D341Med (cell line): ENCODE measurements at places on chromosomes 5 and 9.

GRCh38 chr9:28961623-28962022, 1388.3 kb upstream of the C9orf72 start:
- DNase-seq = no peak

- no peak for DNase-seq
Observed at GRCh38 chr9:93222890-93223259, 38.9 kb downstream of the WNK2 start.

- no peak for DNase-seq
Observed at GRCh38 chr5:19266791-19267190, 721.2 kb downstream of the CDH18 start.

DNA sequence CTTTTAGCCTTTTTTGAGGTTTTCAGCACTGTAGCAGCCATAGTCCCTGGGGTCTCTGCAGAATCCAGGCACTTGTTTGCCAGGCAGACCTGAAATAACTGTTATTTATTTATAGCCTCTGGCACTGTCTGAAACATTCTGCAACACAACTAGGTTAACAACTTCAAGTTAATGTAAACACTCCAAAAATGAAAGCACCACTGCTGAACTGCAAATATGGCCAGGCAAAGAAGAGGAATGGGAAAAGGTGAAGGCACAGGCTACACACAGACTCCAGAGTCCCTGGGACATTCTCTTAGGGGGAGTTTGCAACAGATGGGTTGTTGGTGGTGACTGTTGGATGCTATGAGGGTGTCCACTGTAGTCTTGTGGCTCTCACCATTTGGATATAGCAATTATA, 369.0 kb downstream of the MAT2B start:
- no peak for DNase-seq

GRCh38 chr5:110048491-110048890, 358.8 kb downstream of the MAN2A1 start:
- DNase-seq = peak; percentile 26

DNA sequence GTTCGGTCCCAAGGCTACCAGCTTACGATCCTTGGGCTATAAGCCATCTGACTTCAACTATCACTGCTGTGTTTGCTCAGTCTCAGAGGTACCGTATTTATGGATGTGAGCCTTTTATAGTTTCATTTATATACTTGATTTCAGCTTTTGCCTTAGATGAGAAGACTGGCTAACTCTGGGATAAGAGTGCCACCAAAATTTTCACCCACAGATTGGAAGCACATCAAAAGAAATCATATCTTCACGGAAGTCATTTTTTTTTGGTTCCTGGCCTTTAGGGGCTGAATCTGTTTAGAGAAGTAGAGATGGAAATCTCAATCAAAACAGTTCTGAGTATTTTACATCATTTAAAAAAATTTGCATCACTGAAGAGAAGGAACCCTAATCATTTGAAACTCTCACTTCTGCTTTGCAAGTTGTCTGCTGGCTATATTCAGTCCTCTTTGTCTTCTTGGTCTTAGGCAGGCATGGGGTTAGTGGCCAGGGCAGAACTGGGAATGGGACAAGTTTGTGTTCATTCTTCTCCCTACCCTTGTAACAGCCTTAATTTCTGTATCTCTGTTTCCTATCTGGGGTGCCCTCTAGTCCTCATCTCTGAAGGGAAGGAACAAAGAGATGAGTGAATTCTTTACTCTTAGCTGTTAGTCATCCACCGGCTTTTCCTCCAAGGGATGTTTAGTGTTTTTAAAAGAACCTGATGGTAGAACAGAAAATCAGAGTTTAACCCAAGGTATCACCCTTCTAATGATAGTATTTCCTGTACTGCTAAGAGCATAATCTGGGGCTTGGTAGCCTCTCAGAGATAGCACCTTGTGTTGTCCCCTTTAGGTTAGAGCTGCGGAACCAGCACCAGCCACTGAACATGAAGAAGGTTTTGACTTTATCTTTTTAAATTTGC, 14.1 kb upstream of the TNFAIP8 start:
- no peak for DNase-seq

GRCh38 chr5:85278193-85278592, 893.5 kb upstream of the EDIL3 start:
- DNase-seq = no peak

DNA sequence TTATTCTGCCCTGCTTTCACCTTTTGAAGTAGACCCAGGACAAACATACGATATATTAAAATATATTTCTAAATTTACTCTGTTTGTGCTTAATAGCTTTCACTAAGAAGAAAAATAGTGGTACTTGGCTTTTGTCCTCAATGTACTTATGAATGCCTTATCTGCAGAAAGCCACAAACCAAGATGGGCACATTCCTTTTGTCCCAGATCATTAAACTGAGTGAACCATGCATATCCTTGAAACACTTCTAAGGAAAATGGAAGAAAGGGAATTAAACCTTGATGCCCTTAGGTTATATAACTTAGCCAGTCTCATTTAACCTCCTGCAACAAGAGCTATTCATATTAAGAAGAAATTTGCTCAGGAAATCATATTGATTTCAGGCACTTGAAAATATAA, 553.8 kb upstream of the CDH9 start:
- DNase-seq = no peak

GRCh38 chr5:93782978-93783377, 41.6 kb upstream of the POU5F2 start:
- no peak for DNase-seq

- no peak for DNase-seq
Observed at GRCh38 chr5:40622463-40623252, 57.1 kb upstream of the PTGER4 start.

DNA sequence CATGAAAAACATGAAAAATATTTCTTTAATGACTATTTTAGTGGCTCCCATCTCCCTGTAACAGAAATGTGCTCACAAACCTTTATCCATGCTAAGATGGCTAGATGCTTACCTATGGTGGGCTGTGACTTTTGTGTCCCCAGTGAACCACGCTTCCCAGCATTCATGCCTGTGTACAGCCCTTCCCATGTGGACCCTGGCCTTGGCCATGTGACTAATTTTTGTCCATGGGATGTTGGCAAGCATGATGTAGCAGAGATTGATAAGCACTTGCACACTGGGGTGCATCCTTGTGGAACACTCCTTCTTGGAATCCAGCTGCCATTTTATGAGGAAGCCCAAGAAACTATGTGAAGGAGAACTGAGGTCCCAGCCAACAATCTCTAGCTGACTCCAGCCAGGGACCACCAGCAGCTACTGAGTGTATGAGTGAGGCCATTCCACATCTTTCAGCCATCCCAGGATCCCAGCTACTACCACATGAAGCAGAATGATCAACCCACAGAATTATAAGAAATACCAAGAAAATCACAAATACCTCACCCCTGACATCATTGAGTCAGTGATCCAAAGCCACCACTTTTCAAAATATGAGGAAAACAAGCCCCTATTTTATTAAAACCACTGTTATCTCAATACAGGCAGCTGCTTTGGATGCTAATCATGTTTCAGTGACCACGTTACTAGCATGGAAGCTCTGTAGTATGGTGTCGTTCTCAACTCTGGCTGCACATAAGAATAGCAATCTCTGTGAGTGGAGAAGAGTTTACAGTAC, 16.1 kb upstream of the RAI14 start:
- DNase-seq = no peak

- DNase-seq = no peak
Observed at GRCh38 chr5:107505763-107506534, 164.8 kb downstream of the EFNA5 start.

GRCh38 chr9:16664211-16664610, 206.3 kb downstream of the BNC2 start:
- no peak for DNase-seq

GRCh38 chr9:13596383-13596970, 317.0 kb upstream of the MPDZ start:
- DNase-seq = no peak

- no peak for DNase-seq
Observed at GRCh38 chr9:38019731-38020130, 49.3 kb downstream of the SHB start.

DNA sequence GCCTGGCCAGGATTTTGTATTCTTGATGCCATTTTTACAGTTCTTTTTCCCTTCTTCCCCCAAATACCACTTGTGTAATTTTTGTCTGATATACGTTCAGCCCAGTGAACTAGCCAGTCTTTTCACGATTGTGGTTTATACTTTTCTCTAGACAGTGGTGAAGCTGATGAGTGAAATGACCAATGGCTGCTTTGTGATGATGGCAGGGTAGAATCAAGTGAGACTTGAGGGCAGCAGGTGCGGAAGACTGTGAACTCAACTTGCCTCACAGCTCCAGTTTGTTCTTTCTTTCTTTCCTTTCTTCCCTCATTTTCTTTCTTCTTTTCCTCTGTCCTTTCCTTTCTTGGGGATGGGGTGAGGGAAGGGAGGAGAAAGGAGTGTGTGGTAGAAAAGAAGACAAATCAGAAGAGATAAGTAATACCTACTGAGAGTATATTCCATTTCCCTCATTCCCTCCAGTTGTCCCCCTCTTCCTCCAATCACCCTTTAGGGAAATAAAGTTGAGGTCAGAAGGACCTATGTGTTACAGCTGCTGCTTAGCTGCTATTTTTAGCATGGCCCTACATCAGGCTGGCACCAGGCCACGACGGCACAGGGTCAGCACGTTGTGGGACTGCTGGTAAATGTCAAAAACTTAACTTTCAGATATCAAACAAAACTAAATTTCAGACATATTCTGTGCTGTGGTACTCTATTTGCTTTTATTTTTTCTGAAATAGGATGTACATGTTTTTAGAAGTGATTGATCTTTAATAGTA, 12.3 kb downstream of the ZSWIM6 start:
- DNase-seq = no peak

DNA sequence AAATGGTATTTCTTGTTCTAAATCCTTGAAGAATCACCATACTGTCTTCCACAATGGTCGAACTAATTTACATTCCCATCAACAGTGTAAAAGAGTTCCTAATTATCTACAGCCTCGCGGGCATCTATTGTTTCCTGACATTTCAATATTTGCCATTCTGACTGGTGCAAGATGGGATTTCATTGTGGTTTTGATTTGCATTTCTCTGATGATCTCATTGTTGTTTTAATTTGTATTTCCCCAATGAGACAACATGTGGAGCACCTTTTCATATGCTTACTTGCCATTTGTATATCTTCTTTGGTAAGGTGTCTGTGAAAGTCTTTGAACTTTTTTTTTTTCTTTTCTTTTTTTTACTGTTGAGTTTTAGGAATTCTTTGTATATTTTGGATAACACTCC, 473.6 kb downstream of the KCTD16 start:
- DNase-seq = no peak

DNA sequence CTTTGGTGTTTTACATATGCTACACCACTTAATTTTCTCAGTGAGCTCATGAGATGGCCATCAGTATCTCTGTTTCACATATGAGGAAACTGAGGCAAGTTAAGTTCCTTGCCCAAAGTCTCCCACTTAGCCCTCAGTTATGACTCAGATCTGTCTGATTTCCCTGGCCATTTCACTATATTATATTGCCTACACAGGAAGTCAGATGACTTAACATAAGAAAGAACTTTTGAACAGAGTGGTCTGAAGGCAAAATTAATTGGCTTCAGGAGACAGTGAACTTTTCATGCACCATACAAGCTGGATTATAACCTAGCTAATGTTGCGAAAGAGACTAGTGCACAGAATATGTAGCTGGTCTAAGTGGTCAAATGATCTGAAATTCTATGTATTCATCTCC, 221.6 kb downstream of the NFIB start:
- DNase-seq = no peak

GRCh38 chr9:35164711-35165110, 2.9 kb downstream of the UNC13B start:
- DNase-seq = no peak

GRCh38 chr5:39024005-39024404, 50.2 kb downstream of the RICTOR start:
- DNase-seq = peak; percentile 52

DNA sequence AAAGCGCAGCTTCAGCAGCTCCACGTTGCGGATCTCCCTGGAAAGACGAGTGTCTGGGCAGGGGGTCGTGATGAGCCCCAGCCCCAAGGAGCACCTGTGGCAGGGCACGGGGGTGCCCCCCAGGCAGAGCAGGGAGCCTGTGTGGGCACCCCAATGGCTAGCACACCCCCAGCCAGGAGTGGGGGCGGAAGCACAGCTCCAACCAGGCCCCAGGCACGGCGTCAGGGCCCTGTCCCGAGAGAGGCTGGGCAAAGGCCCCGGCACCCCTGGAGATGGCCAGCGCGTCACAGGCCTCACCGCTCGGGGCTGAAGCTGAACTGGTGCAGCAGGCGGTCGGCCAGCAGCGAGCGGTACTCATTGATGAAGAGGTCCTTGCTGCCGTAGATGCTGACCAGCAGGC, 7.9 kb downstream of the ANAPC2 start:
- no peak for DNase-seq

GRCh38 chr9:73104342-73104741, 47.3 kb upstream of the ANXA1 start:
- no peak for DNase-seq

DNA sequence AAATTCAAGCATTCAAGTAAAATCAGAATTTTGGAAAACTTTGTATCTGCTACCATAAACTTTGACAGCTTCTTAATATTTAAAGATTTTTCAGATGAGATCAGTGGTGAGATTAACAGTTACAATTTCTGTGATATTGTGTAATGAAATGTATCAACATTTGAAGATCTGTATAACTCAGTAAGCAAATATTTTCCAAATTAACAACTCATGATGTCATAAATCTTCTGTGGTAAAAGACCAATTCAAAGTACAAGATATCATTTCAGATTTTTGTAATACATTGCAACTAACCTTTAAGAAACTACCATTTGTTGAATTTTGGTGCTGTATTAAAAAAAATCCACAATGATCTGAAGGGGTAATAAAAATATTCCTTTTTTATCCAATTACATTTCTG, 352.2 kb downstream of the KIAA0825 start:
- DNase-seq = no peak

- no peak for DNase-seq
Observed at GRCh38 chr9:99224445-99224844, 2.4 kb downstream of the SEC61B start.

DNA sequence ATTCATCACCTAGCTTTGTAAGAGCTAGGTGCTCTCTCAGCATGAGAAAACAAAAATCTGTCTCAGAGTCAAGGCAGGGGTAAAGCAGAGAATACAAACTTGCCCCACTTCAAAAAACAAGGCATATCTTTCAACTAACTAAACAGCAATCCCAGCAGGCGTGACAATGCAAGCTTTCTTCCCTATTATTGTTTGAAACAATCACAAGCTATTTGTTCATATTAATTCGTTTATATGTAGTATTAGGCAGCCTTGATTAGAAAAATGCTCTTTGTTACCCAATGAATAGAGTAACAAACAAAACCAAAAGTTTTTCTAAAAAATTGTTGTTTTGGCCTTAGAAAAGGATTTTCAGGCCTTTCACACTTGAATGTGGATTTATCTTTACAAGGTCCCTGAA, 71.1 kb downstream of the LPAR1 start:
- DNase-seq = no peak

- no peak for DNase-seq
Observed at GRCh38 chr9:33133186-33133585, 34.0 kb downstream of the B4GALT1 start.

GRCh38 chr5:150486402-150487198, 21.3 kb upstream of the NDST1 start:
- peak; percentile 86 for DNase-seq

DNA sequence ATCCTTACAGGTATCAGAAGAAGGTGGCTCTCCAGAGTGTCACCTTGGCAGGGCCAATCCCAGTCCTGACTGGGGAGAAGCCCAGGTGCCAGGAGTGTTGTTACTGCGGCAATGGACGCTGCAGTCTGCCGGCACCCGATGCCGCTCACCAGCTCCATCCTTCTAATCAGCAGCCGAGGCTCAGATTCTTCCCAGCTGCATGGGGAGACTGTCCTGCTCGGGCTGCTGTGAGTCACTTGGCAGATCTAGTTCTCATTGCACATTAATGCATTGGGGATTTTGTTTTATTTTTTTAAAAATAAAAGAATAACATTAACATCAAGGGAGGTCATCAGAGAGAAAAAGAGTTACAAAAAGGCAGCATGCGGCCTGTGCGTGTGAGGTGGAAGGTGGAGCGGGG, 115.8 kb downstream of the MTX3 start:
- DNase-seq = no peak
